ENCODE measurements at places on chromosomes 2 and 18.

- no peak for DNase-seq
Observed at GRCh38 chr18:26051843-26052242, 38.6 kb downstream of the SS18 start.

DNA sequence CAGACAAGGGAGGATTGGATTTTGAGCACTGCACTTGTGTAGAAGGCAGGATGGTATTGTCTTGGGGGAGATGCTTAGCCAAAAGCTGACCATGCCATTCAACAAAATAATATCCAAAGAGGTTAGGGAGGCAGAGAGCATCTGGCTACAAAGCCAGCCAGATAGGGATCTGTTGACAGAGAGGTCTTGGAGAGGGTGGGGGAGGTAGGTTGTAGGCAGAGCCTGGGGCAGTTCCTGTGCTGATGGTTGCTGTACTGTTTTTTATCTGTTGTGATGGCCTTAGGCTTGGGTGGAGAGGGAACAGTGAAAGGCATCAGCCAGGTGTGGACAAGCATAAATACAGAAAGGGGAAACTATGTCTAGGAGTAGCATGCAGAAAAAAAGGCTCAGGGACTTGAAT, 100.9 kb downstream of the AQP4 start:
- no peak for DNase-seq

GRCh38 chr2:198273660-198274059, 469.3 kb downstream of the PLCL1 start:
- no peak for DNase-seq

DNA sequence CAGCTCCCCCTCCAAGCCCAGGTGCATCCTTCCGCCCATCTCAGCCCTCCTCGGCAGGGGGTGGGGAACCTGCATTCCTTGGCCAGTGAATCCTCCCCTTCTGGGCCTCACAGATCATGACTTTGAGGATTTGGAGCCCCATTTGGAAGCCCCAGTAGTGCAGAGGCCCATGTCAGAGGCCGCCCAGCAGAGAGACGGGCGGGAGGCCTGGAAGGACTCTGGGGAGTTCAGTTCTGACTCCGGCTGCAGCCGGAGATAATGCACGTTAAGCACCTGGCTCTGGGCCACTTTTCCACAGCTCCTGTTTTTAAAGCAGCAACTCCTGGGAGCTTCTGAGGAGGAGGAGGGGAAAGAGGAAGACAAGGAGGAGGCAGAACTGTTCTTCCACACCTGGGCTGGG, 14.9 kb downstream of the ATOH8 start:
- no peak for DNase-seq

DNA sequence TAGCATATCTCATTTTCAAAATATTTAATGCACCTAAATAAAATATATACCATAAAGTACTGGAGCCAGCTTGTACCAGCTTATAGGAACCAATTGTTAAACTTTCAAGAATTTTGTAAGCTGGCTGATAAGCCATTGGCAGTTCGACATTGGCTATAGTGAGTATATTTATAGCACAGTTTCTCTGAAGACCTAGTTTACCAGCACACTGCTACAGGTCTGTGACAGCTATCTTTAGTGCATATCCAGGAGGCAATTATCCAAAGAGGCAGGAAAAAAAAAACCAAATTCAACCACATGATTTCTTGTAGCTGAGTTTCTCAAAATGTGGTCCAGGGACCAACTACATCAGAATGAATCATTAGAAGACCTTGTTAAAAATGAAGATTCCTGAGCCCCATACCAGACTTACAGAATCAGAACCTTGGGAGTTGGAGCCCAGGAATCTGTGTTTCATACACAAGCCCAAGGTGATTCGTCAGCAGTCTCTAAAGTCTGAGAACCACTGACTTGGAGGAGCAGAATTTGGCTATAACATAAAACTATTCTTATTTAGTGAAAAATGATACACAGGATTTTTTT, 279.0 kb upstream of the NRP2 start:
- no peak for DNase-seq

- DNase-seq = no peak
Observed at GRCh38 chr2:71944806-71945602, 202.7 kb downstream of the CYP26B1 start.

GRCh38 chr2:188610050-188610444, 318.4 kb downstream of the GULP1 start:
- no peak for DNase-seq

- no peak for DNase-seq
Observed at GRCh38 chr2:207243601-207244000, 77.9 kb upstream of the KLF7 start.

- no peak for DNase-seq
Observed at GRCh38 chr2:29113891-29114321, 1.3 kb upstream of the CLIP4 start.

DNA sequence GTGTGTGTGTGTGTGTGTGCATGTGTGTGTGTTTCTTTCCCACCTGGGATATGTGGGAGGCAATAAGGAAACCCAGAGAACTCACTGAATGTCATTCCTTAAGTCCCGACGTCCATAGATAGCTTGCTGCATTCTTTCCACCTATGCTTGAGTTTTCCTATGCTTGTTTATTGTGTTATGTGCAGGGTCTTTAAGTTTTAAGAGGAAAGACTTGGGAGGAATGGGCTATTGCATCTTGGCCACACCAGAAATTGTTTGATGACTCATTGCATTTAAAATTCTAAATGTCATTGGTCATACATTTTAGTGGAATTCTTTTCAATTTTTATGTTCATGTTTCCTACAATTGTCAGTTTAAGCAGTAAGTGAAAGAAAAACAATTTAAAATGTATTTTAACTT, 33.7 kb downstream of the STARD6 start:
- no peak for DNase-seq

- no peak for DNase-seq
Observed at GRCh38 chr18:37381554-37381953, 184.0 kb downstream of the CELF4 start.

DNA sequence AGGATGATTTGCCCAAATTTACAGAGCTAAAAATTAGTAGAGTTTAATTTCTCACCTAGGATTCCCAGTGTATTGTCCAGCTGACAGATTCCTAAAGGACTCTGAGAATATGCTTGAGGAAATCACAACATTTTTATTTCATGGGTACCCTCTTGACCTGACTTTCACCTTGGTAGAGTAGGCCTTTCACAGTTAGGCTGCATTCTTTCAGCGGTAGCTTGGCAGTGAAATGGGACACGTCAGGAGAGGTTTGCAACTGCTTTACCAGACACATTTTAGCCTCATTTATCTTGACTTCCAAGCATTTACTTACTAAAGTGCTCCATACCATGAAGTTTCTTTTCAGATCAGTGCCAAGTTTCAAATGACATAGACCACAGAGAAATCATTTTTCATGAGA, 937.9 kb upstream of the LRRTM1 start:
- DNase-seq = no peak

DNA sequence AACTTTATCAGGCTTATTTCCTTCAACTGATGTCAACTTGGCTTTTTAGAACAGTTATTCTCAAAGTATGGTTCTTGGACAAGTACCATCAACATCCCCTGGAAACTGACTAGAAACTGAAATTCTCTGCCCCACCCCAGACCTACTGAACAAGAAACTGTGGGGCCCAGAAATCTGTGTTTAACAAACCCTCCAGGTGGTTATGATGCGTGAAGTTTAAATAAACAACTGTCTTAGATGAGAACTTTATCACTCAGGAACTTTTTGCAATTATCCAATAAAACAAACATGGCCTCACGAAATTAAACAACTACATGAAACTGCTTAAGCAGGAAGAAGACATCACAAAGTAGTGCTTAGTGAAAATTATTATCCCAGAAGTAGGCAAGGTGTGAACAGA, 4.4 kb downstream of the HIBCH start:
- DNase-seq = no peak

DNA sequence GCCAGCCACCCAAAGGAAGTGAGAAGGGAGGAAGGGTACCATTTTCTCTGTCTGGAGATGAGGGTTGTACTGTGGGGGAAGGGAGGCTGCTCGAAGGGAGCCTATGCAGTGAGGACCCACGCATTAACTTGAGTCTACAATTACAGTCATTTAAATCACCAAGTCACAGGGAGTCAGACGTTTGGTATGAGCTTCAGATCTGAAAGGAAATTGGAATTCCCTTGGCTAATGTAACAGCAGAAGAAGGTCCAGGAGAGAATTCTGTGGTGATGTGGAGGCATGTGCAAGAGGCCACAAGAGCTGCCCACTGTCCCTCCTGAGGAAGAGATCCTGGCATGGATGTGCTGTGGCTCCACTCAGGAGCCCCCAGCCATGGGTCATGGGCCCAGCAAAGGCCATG, 22.5 kb downstream of the DAPL1 start:
- no peak for DNase-seq

Data from hippocampal formation (tissue), 2 donors.